ENCODE measurements at places on chromosomes 6 and 20. TPM values are rescaled to one million over a fixed set of nuclear protein-coding genes. Genes with fewer than 3 reads are reported as not detected.

DNA sequence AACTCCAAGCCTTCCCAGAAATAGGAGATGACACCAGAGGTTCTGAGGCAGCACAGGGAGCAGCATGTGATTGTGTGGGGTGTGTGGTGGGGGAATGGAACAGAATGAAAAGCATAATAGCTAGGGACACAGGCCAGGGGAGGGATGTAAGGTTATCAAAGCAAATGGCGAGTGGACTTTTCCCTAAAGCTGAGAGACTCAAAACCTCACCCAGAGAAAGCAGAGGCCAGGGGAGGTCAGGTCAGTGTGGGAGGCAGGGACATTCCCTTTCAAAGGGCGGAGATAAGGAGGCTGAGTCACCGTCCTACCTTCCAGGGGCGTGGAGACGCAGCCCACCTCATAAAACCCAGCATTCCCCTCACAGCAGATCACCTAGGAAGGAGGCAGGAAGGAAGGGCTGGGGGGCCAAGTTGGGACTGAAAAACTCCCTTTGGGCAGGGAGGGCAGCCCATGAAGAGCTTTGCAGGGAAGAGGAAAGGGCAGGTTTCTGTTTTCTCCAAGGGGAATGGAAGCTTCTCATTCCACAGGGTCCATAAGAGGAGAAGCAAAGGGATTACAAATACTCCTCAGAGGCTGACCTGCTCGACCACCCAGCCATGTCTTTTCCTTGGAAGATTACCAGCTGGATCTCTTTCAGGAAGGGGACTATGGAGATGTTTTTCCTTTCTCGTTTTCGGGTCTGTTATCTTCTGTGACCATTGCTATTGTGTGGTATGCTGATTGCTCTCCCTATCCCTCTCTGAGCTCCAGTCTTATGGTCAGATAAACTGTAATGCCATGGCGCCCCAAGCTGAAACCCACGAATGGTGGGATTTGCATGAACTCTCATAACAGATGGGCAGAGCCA, 9.6 kb upstream of the LY6G5C start:
- DNase-seq: no peak

DNA sequence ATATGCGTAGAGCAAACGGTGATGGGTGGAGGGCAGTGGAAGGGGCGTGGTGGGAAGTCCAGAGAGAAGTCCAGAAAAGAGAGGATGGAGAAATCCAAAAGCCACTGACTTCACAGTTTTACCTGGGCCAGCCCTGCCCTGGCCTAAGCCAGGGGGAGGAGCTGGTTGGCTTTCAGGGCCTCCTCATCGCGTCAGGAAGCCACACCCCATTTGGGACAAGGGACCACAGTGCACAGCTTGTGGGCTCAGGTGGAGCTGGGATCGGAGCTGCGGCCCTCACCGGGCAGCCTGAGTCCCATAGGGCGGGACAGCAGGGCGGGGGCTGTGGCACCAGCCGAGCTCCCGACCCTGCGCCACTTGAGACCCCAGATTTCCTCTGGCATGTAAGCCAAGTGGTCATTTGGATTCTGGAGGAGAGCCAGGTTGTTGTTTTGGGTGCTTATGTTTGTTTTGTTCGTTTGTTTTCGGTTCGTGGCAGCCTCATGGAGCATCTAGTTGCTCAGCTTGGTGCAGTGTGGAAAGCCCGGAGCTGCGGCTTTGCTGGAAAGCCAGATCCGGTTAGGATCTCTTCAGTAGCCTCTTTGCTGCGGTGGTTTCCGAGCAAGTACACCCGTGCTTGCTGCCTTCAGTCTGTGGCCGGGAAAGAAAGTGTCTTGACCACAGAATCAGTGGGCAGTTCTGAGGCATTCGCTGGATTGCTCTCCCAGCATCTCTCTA, 42.2 kb downstream of the RIOK1 start:
- DNase-seq: peak; percentile 7

GRCh38 chr6:79613912-79614311, 17.2 kb upstream of the SH3BGRL2 start:
- no peak for DNase-seq

DNA sequence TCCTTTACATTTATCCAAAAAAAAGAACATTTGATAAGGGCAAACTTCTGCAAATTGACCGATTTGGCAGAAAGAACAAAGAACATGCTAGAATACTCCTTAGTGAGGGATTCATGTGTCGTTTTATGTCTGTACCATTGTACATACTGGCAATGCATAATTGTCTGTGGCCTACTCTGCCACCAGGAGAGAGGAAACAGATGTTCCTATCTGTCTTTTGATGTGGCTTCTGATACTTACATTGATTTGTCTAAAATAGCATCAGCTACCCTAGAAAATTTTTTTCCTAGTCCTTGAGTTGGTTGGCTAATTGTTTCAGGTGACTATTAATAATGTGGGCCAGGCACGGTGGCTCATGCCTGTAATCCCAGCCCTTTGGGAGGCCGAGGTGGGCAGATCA, 654.1 kb downstream of the KIF16B start:
- no peak for DNase-seq

DNA sequence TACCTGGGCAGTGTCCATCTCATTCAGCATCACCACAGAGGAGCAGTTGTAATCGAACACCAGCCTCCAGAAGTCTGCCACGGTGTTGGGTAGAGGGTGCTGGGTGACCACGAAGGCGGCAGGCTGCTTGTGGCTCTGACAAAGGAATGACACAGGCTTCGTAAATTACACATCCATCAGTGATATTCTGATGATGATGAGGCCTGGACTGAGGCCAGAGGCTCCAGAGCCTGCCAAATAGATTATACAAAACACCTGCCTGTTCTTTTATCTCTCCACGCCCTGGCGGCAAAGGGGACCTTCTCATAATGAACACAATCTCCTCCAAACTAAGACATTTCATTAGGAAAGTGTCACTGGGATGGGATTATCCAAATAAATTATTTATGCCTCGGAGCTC, 480.2 kb upstream of the CHD6 start:
- DNase-seq: no peak

DNA sequence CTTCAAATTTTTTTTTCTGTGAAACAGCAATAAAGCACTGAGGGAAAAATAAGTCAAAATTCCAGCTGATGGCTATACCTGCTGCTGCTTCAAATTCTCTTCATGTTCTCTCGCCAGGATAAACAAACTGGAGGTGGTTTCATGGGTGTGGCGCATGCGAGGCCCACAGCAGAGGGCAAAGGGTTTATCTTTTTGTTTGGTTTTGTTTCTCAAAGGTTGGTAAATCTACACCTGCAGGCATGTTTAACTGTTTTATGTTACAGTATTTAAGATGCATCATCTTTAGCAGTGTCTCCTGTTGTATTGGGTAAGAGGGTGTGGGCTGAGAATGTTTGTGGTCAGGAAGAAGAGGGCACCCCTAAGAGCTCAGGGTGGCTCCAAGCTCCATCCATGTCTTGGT, 342.2 kb downstream of the CDH26 start:
- no peak for DNase-seq

DNA sequence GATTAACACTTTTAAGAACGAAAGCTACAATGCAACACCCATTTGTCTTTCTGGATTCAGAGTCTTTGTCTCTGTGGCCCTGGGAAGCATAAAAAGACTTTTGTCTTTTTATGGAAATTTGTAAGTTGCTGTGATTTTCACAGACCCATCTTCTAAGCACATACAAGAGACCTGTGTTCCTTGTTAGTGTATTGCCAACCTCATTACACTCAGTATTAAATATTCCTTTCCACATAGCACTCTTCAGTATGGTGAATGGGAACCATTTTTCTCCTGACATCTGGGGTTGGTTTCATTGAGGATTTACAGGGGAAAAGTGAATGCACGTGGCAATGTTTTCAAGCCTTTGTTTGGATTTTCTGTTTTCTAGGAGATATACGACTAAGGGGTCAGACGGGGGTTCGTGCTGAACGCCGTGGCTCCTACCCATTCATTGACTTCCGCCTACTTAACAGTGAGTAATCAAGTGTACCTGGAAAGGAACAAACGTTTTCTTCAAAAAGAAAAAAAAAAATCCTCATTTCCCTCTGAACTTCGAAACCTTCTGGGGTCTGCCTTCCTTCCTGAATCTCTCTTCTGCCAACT, 141.7 kb downstream of the MTFR2 start:
- no peak for DNase-seq

GRCh38 chr6:3870528-3870925, 21.4 kb downstream of the FAM50B start:
- DNase-seq: no peak

- no peak for DNase-seq
Measured at GRCh38 chr20:22241609-22242008, 342.8 kb downstream of the FOXA2 start.

GRCh38 chr6:26155061-26155930, 68.1 kb downstream of the HFE start:
- no peak for DNase-seq

- peak; percentile 60 for DNase-seq
Measured at GRCh38 chr6:145929037-145929633, 35.0 kb downstream of the SHPRH start.

DNA sequence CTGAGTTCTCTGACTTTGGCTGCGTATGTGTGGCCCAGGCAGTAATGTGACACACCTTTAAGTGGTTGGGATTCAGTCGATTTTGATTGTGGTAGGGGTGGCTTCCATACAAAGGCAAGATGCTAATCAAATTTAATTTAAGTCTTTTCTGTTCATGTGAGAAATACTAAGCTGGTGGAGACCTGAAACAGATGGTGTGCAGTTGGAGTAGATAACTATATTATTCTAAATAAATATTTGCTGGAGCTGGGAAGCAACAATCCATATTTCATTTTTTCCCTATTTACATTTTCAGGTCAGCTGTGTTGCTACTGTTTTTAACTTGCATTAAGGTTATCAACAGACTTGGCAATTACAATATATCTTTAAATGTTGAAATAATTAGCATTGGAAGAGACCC, 67.4 kb upstream of the C20orf144 start:
- DNase-seq: no peak

- DNase-seq: peak; percentile 62
Measured at GRCh38 chr20:60255866-60256265, 297.6 kb downstream of the CDH26 start.

DNA sequence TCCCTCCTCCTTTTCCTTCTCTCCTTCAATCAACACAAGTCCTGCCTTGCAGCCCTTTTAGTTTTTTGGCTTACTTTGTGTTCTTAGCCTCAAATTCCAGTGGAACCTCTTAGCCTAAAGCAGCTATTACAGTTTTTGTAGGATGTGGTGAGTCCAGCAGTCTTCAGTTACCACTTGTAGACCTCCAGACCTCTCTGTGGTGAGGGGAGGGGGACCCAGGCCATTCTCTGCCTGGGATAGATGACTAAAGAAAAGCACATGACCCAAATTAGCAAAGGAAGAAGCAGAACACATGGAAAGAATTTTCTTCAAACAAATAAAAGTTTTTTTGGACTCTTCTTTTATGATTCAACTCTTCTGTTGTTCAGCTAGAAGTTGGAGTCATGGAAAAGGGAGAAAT, 246.5 kb downstream of the HAO1 start:
- no peak for DNase-seq

GRCh38 chr6:55941702-55942101, 66.3 kb upstream of the BMP5 start:
- peak; percentile 37 for DNase-seq

- no peak for DNase-seq
Measured at GRCh38 chr20:62243906-62244515, 5.7 kb downstream of the OSBPL2 start.

DNA sequence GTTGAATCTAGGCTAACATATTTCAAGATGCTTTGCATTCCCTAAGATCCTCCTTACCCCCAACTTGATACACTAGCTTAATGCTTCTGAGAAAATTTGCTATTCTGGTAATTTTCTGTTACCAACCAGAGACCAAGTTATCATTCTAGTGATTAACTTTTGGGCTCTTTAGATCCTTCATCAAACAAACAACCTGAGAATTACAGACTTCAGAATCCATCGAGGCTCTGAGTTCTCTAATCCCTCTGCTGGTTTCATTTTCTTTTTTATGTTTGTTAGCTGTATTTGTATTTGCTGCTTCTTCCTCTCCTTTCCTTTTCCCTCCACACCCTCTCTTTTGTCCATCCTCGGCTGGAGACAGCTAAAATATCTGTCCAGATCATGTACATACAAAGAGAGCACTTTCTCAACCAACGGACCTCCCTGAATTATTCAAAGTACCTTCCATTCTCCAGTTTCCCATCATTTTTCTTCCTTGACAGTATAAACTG, 98.7 kb upstream of the RIPOR2 start:
- no peak for DNase-seq

DNA sequence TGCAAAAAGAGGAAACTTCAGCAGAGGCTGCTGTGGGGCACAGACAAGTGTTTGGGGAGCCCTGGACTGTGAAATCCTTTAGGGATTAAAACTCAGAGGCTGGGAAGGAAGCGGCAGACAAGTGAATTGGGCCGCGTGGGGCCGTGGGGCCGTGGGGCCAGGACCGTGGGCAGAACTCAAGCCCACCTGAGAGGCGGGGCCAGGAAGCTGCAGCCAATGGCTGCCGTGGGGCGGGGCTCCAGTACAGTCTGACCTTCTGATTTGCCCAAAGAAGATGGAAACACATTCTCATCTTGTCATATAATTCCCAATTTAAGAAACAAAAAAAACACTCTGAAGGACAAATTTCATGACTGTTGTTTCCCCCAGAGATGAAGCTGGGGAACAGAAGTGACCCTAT, 55.4 kb downstream of the ANKRD60 start:
- no peak for DNase-seq

DNA sequence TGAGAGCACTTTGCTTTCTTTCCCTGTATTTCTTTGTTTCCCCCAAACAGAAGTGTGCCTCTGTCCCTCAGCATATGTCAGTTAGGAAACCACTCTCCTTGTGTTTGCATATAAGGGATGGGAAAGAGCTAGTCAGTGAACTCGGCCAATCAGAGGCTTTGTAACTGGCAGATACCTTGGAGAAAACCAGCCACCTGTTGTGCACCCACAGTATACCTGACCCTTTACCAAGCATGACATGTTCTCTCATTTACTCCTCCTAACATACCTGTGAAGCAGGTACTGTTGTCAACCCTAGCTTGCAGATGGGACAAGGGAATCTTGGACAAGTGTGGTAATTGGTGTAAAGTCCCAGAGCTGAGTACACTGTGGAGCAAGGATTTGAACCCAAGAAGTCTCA, 96.1 kb upstream of the FAM8A1 start:
- no peak for DNase-seq

SNRNP48 gene
- total RNA-seq: 5.2 TPM

C6orf163 gene
- 1.7 TPM for total RNA-seq

GLP1R gene
- not detected for total RNA-seq

ANKRD60 gene
- total RNA-seq: not detected

DUSP15 gene
- total RNA-seq: not detected

CBLN4 gene
- not detected for total RNA-seq

XKR7 gene
- total RNA-seq: not detected

PNISR gene
- 65.0 TPM for total RNA-seq

TSBP1 gene
- not detected for total RNA-seq

ANKRD66 gene
- not detected for total RNA-seq

LINC00237 gene
- total RNA-seq: not detected

ARHGAP18 gene
- 17.0 TPM for total RNA-seq

ARMC12 gene
- 0.28 TPM for total RNA-seq

MATN4 gene
- total RNA-seq: not detected
